Left ventricle myocardium superior (tissue), 1 donor: ENCODE measurements at places on chromosomes 6 and 20. TPM values are rescaled to one million over a fixed set of nuclear protein-coding genes. Genes with fewer than 3 reads are reported as not detected.

GRCh38 chr20:37758332-37758731, 64.5 kb downstream of the CTNNBL1 start:
- peak; percentile 26 for DNase-seq

DNA sequence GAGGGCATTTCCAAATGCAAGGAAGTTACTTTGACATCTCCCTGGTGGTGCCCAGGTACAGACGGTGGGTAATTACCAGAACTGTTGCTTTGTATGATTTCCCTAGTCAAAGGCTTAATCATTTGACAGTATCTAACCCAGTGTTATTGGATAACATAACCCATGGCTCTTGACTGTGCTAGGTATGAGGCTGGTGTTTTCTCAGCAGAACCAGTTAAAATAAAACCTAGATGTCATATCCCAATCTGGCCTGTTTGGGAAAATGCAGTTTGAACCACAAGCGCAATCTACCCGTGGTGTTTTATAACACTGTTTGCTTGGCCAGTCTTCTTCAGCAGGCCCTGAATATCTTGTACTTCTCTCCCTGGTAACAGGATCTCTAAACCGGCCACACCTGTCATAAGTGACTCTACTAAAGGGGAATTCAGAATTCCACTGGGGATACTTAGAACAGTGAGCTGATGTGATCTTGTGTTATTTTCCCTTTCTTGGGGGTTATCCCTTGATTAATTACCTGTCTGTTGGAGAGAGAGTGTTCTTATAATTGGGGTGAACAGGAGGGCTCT, 32.8 kb downstream of the PPP1R14C start:
- no peak for DNase-seq

DNA sequence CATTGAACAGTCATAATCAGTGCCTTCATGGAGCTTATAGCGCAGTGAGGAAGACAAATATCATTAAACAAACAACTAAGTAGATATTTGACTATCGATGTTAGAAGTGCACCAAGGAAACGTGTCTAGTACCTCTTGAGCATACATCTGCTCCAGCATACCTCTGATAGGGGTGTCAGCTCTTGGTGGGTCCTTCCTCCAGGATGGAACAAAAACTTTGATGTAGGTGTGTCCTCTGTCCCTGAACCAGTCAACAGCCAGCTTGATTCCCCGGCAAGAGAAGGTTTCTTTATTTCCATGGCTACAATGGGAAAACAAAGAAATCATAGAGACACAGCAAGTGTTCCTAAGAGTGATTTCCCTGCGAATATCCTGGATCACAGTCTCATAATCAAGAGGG, 23.1 kb downstream of the ZC3H12D start:
- DNase-seq = no peak

DNA sequence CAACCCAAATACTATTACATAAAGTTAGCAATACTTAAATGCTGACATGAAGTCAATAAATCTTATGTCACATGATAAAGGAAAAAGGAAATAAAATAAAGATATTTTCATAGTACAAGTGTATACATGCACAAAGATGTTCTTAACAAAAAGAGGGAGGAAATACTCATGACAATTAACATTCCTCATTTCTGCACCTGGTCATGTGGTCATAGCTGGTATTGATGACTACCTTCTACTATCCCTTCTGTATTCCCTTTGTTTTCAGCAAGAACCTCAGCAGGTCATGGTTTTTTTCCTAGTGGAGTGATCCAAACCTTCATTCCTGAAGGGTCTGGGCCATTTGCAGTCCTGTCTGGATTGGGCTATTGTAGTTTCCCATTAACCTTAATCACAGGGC, 43.5 kb upstream of the FYN start:
- DNase-seq = no peak

DNA sequence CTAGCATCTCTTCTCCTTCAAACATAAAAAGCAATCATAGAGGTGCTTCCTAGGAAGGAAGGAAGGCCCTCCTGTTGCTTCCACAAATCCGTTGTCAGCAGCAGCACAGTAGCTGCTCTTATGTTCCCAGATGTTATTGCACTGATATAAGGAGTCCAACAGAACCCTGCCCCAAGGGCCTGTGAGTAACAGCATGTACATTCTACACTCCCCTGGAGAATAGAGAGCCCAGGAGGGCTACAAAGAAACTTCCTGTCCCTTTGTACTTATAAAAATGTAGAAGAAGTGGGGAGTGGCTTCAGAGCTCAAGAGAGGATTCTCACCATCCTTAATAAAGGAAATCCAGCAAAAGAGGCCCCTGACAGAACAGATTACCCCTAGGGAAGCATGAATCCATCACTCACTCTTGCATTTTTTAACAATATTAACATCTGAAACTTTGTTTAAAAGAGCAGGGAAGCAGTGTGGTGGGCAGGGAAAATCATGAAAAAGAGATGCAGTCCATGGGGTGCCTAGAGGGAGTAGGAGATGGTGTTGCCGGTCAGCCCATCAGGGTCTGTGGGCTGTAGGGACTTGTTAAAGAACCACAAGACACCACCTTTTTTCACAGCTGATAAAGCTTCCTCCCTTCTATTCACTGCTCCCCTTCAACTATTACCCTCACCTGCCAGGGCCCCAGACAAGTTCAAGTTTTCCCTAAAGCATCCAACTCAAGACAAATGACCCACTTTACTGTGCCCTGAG, 104.5 kb upstream of the ADGRF1 start:
- DNase-seq = no peak

- peak; percentile 25 for DNase-seq
Observed at GRCh38 chr6:145887969-145888368, 73.4 kb upstream of the FBXO30 start.

- DNase-seq = no peak
Observed at GRCh38 chr6:72287801-72288200, 334.1 kb upstream of the KCNQ5 start.

GRCh38 chr6:18183766-18184165, 28.5 kb downstream of the KDM1B start:
- DNase-seq = no peak

GRCh38 chr20:51460569-51461265, 81.8 kb downstream of the NFATC2 start:
- DNase-seq = no peak

- no peak for DNase-seq
Observed at GRCh38 chr6:17381424-17382147, 11.8 kb upstream of the CAP2 start.

- no peak for DNase-seq
Observed at GRCh38 chr6:27130668-27131428, 116.7 kb upstream of the PRSS16 start.

DNA sequence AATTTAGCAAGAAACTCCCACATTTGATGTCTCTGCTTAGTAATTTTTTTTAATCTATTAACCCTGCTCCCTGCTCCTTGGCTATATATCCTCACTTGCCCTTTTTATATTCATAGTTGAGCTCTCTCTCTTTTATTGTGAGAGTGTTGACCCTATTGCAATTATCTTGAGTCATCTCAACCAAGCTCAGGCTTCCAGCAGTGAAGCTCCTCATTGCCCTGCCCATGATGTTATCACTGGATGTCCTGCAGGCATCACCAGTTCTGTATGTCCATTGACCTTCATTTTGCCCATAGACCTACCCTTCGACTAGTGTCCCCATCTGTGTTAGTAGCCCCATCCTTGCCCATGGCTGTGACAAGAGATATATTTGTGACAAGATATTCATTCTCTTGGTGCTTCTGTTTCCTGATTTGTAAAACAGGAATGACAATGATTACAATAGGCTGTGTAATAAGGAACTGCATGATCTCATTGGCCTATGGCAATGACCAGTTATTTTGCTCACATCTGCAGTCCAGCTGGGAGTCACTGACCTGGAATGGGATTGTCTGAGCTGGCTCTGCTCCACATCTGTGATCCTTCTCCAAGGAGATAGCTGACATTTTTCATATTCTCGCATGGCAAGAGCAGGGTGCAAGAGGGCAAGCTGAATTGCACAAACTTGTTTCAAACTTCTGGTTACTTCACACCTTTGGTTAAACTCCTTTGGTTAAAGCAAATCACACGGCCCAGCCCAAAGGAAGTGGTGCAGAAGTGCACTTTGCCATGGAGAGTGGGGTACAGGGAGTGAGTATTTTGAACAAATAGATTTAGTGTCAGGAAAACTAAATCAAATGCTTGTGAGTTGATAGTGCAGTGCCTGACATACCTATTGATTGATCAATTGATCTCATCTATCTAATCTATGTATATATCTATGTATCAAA, 47.7 kb upstream of the CST5 start:
- DNase-seq = no peak

DNA sequence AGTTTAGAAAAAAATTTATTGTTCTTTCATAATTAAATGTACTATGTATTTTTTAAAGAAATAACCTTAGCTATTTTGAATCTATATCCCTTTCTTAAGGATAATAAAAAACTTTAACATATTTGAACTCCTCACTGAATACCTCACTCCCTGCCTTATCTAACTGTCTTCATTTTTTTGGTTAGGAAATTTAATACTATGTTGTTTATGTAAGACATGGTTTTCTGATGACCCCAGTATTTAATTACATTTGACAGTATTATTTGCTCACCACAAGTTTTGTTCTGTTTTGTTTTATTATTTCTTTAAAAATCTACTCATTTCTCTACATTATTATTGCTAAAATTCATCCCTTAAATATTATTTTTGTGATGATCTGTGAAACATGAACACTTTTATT, 394.4 kb upstream of the ADGRB3 start:
- DNase-seq = no peak

GRCh38 chr6:146267946-146268345, 239.1 kb downstream of the GRM1 start:
- no peak for DNase-seq

GRCh38 chr6:76422511-76423213, 350.2 kb upstream of the IMPG1 start:
- no peak for DNase-seq

- no peak for DNase-seq
Observed at GRCh38 chr6:144394210-144394609, 109.1 kb downstream of the UTRN start.

- no peak for DNase-seq
Observed at GRCh38 chr6:129672881-129673631, 36.9 kb downstream of the ARHGAP18 start.

DNA sequence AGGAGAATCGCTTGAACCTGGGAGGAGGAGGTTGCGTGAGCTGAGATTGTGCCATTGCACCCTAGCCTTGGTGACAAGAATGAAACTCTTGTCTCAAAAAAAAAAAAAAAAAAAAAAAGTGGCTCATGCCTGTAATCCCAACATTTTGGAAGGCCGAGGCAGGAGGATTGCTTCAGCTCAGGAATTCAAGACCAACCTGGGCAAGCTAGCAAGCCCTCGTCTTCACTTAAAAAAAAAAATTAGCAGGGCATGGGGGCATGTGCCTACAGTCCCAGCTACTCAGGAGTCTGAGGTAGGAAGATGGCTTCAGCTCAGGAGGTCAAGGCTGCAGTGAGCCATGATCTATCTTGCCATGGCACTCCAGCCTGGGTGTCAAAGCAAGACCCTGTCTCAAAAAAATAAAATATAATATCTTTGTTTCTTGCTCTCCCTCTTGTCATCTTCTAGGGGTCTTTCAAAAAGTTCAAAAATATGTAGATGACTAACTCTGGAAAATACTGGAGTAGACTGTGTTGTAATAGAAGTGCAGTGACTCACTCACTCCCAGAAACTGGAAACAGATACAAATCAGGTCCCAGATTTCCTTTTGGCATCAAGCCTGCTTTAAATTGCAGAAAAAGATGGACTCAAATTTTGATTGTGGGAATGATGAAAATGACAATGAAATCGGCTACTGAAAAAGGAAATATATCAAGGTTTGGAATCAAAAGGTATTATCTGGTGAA, 2.8 kb upstream of the GINM1 start:
- DNase-seq = no peak

GRCh38 chr6:6696867-6697531, 108.5 kb downstream of the LY86 start:
- DNase-seq = peak; percentile 75

DNA sequence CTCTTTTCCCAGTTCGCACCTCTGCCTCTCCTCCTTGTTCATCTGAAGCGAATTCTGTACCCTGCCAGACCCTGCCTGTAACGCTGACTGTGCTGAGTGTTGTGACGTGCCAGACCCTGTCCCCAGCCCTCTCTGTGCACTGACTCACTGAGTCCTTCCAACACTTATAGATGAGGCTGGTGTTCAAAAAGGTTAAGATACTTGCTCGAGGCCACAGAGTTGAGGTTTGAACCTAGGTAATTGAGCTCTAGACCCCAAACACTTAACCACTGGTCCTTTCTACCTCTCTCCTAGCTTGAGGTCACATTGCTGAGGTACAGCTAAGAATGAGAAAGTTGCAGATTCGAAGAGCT, 45.7 kb upstream of the NEDD9 start:
- DNase-seq = no peak

- no peak for DNase-seq
Observed at GRCh38 chr20:63767886-63768285, 28.3 kb downstream of the SLC2A4RG start.

- no peak for DNase-seq
Observed at GRCh38 chr6:24761851-24762250, 12.9 kb upstream of the GMNN start.

DNA sequence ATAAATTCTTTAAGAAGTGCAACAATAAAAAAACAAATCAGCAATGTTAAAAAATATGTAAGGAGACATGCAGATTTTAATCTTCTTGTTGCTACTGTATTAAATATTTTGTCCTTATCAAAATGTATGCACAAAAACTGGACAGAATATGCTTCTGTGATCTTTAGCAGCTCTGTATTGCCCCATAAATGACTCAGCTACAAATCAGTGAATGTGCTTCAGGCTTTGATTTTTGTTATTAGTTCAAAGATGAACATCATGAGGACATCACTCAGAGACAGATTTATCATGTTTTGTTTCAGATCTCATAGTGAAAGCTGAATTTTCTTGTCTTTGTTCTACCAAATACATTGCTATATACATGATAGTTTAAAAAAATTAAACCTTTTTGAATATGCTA, 312.4 kb downstream of the GRIK2 start:
- DNase-seq = no peak

GRCh38 chr20:35767683-35768481, 3.9 kb upstream of the PHF20 start:
- peak; percentile 71 for DNase-seq

DNA sequence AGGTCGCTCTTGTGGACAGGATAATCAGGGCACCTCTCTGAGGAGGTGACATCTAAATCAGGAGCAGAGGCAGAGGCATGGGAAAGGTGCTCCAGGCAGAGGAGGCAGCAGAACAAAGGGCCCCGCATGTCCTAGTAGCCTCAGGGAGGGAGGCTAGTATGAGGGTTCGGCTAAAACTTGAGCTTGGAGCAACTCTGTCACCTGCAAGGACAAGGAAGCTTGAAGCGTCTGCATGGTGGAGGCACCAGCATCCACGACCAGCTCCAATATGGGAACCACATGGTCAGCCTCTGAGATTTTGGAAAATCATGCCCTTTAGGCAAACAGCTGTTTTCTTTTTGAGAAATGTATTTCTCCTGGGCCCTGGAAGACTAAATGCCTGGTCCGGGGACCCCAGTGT, 13.0 kb upstream of the MPC1 start:
- no peak for DNase-seq

Gene CTCFL
- not detected for total RNA-seq

Gene C20orf204
- total RNA-seq = 0.35 TPM

Gene PXT1
- total RNA-seq = 0.15 TPM

Gene MAP7
- 3.9 TPM for total RNA-seq

Gene MYLK2
- 0.10 TPM for total RNA-seq

Gene ADGB
- not detected for total RNA-seq

Gene NRSN2
- total RNA-seq = 17.4 TPM

Gene SLC23A2
- 6.4 TPM for total RNA-seq

Gene FAM83B
- total RNA-seq = 3.3 TPM

Gene CST4
- not detected for total RNA-seq

Gene SIRPD
- total RNA-seq = not detected

Gene MRPS26
- 57.5 TPM for total RNA-seq

Gene TREML1
- total RNA-seq = not detected

Gene MTFR2
- 0.25 TPM for total RNA-seq

Gene DNAH8
- not detected for total RNA-seq

Gene MLN
- total RNA-seq = not detected

Gene BPIFB3
- total RNA-seq = not detected

Gene CGA
- 0.59 TPM for total RNA-seq
